ENCODE measurements at places on chromosomes 11 and 22.

DNA sequence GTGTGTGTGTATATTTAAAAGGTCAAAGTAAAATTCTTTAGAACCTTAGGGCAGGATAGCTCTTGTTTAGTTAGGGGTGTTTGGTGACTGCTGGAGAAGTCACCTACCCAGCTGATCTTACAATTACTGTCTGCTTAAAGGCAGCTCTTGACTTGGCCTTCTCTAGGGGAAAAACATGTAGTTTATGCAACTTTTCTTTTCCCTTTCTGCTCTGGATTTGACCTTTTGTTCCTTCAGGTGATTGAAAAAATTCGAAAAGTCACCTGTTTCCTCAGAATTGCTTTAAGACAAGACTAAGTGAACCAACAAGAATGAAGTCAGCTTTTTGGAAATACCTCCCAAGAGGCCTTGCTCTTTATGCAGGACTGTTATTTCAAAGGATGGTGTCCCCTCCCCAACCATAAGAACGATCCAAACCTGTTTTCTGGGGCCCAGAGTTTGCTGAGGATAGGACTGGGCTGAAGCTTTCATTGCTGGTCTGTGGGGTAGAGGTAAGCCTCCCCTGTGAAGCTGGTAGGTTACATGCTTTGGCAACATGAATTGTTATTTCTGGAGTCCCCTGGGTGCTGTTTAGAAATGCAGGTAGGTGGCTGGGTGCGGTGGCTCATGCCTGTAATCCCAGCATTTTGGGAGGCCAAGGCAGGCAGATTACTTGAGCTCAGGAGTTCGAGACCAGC, 111.2 kb downstream of the PTPRJ start:
- no peak for DNase-seq

GRCh38 chr11:17407575-17407974, 19.1 kb upstream of the KCNJ11 start:
- DNase-seq = no peak

DNA sequence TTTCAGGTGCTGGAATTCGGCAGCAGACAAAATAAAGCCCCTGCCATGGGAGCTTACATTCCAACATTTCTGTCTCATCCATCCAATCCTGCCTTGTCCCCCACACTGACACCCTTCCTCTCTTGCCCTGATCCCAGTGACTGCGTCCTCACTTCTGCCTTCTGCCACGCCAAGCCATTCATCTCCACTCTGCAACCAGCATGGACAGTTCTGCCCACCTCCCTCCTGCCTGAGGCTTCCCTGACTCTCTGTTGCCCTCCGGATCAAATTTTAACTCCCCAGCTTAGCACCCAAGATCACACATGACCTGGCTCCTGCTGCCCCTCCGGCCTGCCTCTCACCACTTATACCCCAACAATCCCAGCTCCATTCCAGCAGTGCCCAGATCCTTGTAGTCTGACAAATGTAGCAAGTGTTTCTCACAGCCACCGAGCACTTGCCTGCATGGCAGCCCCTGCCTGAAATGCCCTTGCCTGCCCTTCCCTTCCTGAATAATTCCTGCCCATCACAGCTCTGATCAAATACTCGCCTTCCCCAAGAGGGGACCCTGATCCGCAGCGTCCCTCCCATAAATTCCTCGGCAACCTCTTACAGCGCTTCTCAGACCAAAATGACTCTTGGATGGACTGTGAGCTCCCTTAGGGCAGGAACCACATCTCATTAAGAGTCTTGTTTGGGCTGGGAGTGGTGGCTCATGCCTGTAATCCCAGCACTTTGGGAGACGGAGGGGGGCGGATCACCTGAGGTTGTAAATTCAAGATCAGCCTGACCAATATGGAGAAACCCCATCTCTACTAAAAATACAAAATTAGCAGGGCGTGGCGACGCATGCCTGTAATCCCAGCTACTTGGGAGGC, 2.3 kb downstream of the ACTN3 start:
- no peak for DNase-seq

DNA sequence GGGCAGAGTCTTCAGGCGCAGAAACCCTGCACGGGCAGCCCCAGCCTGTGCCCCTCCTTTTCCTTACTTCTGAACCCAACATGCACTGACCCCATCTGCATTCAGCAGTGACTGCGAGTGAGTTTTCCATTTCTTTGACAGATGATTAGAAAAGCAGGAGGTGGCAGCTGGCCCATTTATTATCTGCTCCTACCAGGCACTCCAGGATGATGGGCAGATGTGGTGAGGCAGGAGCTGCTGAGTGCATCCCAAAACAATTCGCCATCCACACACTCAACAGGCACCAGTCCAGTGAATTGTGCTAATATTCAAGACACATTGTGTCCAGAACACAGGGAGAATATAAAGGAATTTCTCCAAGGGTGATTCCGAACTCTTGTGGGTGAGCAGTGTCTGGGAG, 208.5 kb downstream of the TENM4 start:
- no peak for DNase-seq

- no peak for DNase-seq
Observed at GRCh38 chr11:121131656-121132055, 30.6 kb downstream of the TECTA start.

DNA sequence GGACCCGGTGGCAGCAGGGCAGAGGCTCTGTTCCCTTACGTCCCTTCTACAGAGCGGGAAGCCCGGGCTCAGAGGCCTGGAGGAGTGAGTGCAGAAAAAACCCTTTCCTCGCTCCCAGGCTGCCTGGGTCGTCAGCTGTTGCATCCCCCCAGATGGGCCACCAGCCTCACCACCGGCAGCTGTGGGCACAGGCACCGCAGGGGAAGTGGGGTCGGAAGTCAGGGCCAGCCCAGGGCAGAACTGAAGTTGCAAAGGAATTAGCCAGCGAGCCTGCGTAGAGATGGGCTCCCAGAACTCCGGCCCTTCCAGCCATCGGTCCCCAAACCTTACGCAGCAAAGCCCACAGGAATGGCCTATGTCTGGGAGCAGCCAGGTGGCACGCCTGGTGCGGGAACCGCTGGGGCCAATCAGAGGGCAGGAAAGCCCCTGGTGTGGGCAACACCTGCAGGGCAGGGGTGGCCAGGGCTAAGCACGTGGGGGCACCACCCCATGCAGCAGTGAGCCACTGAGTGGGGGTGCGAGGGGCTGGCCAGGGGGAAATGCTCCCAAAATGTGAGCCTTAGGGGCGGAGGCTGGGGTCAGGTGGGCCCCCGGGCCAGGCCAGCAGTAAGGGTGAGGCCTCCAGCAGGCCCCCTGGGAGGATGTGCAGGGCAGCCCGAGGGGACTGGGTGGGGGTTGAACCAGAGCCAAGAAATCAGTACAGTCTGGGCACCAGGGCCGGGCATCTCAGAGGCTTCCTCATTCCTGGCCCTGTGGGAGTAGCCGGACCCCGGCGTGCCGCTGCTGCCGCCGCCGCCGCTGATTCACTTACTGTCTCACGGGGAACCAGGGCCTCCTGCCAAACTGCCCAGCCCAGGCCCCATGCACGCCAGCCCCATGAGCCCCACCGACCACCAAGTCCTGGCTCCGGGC, 58.2 kb downstream of the WNT7B start:
- no peak for DNase-seq

DNA sequence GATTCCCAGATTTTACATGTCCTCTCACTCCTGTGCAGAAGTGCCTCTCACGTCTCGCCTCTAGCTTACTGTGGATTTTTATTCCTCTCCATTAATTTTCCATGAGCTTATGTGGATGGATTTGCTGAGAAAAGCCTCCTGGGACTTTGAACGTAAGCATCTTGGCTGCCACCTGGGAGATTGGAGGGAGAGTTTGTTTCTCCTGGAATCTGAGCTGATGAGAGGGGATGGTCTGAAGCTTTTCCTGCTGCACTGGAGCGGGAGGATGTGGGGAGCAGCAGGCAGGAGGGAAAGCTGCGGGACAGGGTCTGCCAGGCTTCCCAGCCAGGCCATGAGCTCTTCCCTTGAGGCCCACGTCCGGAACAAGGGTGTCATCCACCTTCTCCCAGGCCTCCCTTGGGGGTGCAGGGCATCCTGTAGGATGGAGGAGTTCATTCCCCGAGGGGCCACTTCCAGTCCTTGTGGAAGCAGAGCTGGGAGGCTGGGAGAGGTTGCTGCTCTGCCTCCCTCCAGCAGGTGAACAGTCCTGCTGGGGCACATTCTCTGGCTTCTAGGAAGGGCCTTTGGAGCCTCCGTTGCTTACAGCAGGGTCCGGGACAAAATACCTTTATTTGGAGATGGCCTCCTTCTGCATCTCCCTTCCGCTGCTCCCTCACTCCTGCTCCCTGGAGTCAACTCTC, 3.6 kb upstream of the SHANK2 start:
- DNase-seq = no peak

DNA sequence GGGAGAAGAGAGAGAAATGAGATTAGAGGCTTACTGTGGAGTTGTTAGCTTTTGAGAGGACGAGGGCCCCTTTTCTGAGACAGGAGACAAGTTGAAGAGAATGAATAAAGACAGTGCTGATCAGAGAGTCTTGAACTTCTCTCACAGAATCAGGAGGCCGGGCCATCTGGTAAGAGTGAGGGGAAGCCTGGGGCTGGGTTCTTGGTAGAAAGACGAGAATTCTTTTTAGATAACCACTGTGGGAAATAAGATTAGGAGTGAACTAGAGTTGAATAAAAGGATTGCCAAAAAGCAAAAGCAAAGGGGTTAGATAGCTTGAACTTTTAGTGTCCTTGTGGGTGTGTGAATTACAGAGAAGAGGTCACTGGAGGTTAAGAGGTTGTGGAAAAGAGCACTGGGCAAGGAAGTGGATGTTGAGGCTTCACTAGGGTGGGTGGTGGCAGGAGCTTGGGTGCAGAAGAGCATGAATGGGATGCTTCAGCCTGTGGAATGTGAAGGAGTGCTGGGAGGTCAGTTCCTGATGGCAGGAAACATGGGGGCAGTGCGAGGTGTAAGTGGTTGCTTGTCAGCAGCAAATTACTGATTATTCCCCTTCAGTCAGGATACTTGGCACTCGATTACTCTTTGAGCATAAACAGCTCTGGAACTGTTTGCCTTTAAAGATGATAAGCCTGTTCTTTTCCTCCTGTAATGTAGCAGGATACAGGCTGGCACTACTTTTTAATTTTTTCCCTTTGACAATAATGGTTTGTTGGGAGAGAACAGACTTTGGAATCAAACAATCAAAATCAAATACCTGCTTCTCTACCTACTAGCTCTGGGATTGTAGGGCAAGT, 98.3 kb downstream of the ARHGAP42 start:
- no peak for DNase-seq

DNA sequence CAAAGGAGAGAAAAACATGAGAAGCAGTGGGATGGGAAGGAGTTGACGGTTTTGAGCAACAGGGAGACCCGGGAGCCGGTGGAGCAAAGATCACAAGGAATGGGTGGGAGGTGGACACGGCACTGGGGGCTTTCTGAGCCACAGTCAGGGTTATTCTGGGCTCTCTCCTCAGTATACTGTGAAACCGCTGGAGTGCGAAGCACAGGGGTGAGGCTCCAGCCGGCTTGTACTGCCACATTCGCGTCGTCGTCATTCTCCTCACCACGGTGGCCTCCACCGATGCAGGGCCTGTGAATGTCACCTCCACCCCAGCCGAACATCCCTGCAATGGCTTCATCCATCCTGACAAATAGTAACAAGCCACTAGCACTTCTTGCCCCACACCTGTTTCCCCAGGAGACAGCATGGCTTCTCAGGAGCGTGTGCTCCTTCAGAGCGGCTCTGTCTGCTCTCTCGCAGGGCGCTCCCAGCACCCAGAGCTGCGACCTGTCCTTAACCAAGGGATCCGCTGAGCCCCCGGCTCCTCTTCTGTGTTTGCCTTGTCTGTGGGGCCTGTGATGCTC, 1165.3 kb downstream of the TBC1D22A start:
- DNase-seq = no peak

- no peak for DNase-seq
Observed at GRCh38 chr22:27603800-27604144, 197.8 kb downstream of the MN1 start.

- DNase-seq = no peak
Observed at GRCh38 chr11:16843294-16843693, 104.8 kb downstream of the C11orf58 start.

- no peak for DNase-seq
Observed at GRCh38 chr11:125408311-125408711, 87.8 kb downstream of the FEZ1 start.

DNA sequence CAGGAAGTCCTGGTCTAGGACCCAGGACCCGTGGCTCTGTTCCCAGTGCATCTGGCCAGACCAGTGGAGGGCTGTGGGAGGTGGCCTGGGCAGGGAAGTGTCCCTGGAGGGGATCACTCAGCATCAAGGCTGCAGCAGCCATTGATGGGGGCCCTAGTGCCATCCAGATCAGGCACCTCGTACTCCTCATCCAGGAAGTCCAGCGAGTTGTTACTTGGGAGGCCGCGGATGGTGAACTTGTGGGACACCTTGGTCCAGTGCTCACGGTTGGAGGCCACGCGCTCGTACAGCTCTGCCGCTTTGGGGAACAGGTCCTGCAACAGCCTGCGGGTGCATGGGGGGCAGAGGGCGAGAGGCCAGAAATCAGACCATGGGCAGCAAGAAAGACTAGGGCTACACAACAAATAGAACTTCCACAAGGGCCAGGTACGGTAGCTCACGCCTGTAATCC, 96.9 kb downstream of the PDE2A start:
- DNase-seq = no peak

- DNase-seq = no peak
Observed at GRCh38 chr11:1483445-1483961, 3.1 kb downstream of the MOB2 start.

DNA sequence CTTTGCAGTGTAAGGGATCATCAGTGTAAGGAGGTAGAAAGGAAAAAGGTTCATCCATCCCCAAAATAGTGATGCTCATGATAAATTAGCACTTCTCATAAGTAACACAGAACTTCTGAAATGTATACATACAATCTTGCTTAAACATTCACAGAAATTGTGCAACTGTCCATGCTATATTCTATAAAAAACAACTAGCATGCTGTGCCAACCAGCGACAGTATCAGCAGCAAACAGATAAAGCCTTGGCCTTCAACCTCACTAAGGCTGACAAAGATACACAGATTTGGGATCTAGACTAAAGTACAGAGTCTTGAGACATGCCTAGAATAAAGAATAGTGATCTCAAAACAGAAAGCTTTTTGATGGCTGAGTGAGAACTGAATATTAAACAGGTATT, 74.1 kb upstream of the CHRM4 start:
- no peak for DNase-seq

DNA sequence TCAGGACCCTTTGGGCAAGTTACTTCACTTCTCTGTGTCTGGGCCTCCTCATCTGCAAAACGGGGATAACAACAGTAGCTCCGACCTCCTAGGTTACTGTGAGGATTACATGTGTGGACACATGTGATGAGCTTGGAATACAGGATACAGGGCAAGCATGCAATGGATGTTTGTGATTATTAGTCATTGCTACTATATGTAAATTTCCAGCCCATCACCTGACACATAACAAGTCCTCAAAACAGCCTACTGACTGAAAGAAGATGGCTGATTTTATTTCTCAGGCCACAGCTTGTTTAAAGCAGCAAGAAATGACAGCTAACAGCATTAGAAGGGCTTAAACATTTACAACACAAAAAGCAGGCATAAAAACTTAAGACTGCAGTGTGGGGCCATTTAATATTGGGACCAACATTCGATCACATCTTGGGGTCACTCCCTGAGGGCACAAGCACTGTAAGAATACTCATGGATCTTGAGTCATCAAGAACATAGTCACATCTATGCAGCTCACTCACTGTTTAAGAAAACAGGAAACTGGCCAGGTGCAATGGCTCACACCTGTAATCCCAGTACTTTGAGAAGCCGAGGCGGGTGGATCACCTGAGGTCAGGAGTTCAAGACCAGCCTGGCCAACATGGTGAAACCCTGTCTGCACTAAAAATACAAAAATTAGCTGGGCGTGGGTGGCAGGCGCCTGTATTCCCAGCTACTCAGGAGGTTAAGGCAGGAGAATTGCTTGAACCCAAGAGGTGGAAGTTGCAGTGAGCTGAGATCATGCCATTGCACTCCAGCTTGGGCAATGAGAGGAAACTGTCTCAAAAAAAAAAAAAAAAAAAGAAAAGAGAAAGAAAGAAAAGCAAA, 49.5 kb downstream of the ABTB2 start:
- no peak for DNase-seq

GRCh38 chr11:73980001-73980961, 2.4 kb downstream of the UCP2 start:
- DNase-seq = peak; percentile 51

Data from activated T-cell treated with anti-CD3 and anti-CD28 coated beads for 24 hours (primary cell).